ENCODE measurements at places on chromosomes 7 and 10.

- no peak for DNase-seq
Observed at GRCh38 chr7:25391961-25392587, 163.8 kb upstream of the NPVF start.

DNA sequence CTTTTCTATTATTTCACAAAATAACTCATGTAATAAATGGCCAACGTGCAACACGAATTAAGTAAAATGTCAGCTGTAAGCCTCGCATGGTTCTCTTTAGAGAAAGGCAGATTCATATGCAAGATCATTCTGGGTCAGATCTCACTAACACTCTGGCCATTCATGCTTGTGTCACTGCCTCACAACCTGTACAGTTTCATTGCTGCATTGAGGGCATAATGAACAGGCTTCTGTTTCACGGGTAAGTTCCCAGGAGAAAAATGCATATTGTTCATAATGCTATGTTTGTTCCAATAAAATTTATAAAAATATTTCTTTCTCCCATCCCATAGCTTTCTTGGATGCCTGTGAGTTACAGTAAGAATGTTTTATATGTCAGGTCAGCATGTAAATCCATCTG, 734.0 kb upstream of the ANKRD30A start:
- no peak for DNase-seq

DNA sequence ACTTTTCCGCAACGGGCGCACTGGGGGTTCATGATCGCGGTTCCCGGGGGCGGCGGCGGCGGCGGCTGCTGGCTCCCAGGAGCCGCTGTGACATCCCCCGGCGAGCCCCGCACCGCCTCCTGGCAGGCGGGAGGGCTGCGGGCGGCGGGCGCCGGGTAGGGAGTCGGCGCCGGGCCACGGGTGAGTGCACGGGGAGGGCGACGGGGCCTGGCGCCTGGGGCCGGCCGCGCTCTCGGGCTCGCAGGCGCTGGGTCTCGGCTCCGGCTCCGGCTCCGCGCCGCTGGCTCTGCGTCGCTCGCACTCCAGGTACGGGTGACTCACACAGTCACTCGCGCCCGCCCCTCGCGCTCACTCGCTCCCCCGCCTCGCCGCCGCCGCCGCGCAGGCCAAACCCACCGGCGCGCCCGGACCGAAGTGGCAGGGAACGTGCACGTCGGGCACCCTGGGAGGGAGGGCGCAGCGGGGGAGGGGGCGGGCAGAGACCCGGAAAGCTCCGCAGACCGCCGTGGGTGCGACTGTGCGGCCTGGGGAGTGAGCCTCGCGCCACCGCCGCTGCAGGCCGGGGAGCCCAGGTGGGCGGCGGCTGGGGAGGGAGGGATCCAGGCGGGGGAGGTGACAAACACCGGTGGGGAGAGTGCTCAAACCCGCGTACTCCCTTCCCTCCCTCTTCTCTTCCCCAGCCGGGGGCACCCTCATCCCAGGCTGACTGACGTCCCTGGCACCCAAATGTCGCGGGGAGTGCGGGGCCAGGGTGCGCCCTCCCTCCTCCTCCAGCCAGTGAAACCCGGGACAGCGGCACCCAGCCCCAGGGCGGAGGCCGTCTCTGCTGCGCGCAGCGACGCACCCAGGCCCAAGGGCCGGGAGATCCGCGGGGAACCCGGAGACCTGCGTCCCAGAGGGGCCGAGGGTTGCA, 276.9 kb upstream of the NEBL start:
- DNase-seq, result no peak

- no peak for DNase-seq
Observed at GRCh38 chr10:86547296-86547695, 25.7 kb upstream of the WAPL start.

- no peak for DNase-seq
Observed at GRCh38 chr10:3573498-3573897, 211.5 kb downstream of the KLF6 start.

- no peak for DNase-seq
Observed at GRCh38 chr10:89653410-89653869, 8.4 kb upstream of the PANK1 start.

DNA sequence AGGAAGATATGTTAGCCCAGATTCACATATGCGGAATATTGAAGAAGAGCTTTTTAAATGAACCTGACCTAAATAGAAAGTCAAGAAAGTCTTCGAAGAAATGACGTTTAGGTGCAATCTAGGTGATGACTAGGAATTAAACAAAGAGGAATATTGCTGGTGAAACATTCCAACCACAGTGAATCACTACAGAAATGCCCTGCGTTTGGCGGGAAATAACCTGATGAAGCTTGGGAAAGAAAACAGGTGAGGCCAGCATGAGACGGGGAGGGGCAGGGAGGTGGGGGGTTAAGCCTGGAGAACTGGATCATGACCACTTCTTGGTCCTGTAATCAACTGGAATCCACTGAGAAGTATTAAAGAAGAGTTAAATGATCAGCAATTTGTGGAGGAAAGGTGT, 299.4 kb upstream of the VSTM2A start:
- DNase-seq, result no peak
